ENCODE measurements at places on chromosomes 1 and 21.

DNA sequence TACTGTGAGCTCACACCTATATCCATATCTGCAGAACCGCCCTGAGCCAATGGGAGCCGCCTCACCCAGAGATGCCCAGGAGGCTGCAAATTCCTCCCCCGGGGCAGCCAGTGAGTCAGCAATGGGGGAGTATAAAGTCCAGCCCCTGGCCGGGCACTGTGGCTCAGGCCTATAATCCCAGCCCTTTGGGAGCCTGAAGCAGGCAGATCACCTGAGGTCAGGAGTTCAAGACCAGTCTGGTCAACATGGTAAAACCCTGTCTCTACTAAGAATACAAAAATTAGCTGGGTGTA lies 5.0 kb upstream of the CLCNKB start:
- no peak for DNase-seq

GRCh38 chr1:16076865-16077238 lies 3.4 kb upstream of the FAM131C start:
- no peak for DNase-seq

- DNase-seq, result no peak
These were observed 239.1 kb downstream of the OMA1 start for GRCh38 chr1:58307431-58307830.

DNA sequence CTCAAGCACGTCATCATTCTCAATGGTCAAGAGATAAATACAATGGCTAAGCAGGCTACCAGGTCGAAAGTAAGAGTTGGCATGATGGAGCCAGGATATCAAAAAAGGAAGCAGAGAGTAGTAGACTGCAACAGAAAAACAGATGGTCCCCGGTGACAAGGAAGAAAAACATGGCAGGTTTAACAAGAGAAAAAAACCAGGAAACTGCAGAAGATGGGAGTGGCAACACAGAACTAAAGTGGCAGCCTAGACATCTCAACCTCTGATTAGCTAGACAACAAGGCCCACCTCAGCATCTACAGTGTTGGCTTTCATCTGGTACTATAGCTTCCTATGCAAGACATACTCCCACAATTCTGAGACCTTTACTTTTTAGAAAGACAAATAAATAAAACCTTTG lies 3.1 kb downstream of the UBR4 start:
- DNase-seq, result no peak

DNA sequence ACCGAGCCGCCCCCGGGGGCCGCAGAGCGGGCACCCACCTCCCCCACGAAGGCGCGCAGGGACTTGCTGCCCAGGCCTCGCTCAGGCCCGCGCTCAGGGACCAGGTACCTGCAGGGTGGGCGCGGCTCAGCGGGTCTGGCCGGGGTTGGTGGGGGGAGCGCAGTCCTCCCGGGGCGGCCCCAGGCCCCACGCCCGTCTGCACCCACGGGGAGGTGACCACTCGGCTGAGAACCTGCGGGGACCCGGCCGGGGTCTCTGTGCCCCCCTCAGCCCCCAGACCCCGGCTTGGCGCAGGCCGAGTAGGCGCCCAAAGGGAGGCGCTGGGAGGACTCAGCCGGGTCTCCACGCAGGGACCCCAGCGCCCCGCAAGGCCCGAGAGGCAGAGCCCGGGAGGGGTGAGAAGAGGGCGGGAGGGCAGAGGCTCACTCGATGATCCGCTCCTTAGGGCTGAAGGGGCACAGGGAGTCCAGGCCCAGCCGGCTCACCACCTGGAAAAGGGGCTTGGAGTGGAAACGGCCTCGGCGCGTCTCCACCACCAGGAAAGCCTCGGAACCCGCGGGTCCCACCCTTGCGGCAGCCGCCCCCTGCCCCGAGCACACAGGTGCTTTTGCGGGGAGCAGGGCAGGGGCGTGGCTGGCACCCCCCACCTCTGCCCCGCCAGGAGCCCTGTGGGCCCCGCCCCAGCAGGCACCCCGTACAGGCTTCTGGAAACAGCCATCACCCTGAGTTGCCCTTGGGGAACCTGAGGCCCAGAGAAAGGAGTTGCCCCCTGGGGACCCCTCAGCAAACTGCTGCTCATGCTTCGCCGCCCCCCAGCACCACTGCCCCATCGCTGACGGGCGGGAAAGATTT lies 9.3 kb downstream of the FTCD start:
- DNase-seq, result no peak

DNA sequence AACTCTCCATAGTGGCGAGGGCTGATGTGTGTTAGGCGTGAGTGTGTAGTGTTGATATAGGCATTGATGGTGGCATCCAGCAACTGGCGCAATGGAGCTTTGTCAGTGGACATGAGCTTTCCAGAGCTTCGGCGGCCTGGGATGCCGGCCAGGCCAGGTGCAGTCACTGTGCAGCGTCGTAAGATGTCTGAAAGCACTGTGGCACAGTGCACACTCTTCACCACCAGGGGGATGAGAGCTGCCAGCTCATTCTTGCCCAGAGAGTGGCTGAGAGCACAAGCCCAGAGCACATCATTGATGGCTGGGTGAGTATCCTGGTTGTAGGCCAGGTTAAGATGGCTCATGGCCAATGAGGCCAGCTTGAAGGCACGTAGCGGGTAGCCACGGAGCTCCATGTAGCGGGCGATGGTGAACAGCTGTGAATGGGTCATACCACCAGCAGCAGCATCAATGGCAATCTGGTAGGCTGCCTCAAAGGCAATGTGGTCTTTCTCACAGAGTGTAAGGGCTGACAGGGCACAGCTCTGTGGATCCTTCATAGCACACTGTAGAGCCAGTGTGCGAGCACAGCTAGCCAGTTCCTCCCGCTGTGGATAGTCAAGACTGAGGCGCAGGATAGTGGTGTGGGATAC lies 6.7 kb downstream of the UROD start:
- DNase-seq, result no peak

DNA sequence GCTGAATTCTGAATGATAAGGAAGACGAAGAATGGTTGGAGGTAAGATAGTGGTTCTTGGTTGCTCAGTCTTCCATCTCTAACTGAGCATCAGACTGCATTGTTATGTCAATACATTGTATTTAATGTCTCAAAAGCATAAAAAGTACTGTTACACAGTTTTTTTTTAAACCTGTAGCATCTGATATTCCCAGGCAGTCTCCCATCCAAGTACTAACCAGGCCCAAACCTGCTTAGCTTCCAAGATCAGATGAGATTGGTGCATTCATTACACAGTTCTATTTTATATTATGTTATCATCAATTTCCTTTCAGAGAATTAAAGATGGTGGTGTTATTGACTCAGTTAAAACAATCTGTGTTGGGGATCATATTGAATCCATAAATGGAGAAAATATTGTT lies 48.9 kb downstream of the GIPC2 start:
- DNase-seq, result no peak

DNA sequence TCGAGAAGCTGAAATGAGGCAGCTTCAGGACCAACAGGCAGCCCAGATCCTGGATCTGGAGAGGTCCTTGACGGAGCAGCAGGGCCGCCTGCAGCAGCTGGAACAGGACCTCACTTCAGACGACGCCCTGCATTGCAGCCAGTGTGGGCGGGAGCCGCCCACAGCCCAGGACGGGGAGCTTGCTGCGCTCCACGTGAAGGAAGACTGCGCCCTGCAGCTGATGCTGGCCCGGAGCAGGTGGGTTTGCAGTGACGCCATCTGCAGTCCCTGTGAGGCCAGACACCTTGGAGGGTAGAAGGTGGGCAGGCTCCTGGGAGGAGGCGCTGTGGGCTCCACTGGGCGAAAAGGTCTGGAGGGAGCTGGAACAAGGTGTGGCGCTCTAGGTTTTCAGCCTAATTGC lies 39.7 kb downstream of the PCNT start:
- DNase-seq, result no peak

- DNase-seq, result no peak
These were observed 30.0 kb downstream of the ZNF697 start for GRCh38 chr1:119617751-119618691.

DNA sequence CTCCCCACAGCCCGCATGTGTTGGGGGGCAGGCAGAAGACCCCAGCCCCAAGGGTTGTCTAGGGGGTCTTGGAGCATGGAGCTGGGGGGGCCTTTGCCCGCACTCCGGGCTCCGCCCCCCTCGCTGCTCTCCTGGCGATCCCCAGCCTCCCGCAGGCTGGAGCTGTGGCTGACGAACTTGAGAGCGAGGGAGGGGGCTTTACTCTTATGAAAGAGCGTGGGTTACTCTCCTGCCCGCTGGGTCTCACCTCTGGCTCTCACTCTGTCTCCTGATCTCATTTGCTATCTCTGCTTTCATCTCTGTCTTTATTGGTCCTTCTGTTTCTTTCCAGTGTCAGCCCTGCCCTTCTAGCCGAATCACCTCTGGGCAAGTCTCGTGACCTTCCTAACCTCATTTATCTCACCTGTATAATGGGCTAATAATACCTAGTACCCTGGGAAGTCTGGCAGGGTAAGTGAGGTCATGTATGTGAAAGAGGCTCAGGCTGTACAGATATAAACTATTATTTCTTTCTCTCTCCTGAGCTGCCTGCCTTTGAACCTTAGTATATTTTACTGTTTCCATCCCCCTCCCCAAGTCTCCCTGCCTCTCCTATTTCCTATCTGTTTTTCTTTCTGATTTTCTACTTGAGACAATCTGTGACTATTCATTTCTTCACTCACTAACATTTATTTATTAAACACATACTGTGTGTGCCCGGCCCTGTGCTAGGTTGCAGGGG lies 731 bp downstream of the EFNA4 start:
- DNase-seq, result no peak

- no peak for DNase-seq
These were observed 24.9 kb downstream of the DIP2A start for GRCh38 chr21:46483300-46484295.

GRCh38 chr1:212641956-212642355 lies 33.4 kb downstream of the ATF3 start:
- no peak for DNase-seq

- DNase-seq, result no peak
These were observed 23.2 kb downstream of the KANK4 start for GRCh38 chr1:62295921-62296491.

DNA sequence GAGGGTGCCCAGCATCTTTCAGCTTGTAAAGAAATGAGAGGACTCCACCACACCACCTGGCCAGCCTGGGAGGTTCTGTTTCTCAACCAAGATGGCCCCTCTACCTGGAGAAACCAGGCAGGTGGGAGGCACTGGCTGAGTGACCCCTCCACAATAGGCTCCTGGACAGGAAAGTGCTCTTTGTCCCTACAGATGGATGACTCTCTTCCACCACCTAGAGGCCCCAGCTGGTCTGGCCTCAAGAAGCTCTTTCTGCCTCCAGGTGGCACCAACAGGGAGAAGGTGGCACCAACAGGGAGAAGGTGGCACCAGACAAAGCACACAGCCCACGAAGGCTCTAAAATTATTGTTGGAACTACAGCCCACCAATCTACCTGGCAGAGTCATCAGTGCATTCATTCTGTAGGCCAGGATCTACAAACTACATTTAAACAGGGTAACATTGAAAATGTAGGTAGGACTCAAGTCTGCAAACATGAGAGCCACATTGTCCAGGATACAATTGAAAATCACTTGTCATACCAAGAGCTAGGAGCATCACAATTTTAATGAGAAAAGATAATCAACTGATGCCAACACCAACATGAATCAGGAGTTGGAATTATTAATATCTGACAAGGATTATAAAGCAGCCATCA lies 14.4 kb downstream of the TMPRSS3 start:
- no peak for DNase-seq

- DNase-seq, result no peak
These were observed 156.2 kb downstream of the TGFBR3 start for GRCh38 chr1:91729621-91730358.

DNA sequence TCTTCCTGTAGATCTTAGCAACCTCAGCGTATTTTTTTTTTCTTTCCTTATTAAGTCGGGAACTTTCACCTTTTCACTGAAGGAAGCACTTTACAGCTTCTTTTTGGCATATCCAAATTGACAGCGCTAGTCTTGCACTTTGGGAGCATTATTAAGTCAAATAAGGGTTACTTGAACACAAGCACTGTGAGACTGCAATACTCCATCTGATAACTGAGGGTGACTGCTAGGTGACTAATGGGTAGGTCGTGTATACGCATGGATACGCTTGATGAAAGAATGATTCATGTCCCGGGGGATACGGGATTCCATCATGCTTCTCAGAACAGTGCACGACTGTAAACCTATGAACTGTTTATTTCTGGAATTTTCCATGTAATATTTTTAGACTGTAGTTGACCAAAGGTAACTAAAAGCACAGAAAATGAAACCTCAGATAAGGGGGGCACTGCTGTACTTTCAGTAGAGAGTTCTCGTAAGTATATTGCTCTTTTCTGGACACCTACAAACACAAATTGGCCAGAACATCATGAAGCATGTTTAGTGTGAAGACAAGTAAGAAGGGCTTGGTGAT lies 364.7 kb downstream of the SMYD3 start:
- no peak for DNase-seq

DNA sequence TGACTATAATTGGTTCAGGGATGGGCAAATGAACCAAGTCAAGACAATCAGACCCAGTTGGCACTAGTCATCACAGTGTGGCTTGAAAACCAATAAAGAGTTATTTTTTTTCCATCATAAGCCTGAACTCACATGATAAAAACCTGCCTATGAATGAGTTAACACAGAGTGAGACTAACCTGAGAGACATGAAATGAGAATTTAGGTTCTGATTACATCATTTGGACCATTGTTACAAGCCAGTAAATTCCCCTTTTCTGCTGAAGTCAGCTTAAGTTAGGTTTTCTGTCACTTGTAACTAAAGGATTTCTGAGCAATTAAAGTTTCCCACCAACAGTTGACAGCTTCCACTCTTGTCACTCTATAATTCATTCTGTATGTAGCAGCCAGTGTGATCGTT lies 9.6 kb upstream of the RSBN1 start:
- DNase-seq, result no peak

GRCh38 chr1:224433041-224433691 lies 1.4 kb downstream of the WDR26 start:
- DNase-seq, result no peak

DNA sequence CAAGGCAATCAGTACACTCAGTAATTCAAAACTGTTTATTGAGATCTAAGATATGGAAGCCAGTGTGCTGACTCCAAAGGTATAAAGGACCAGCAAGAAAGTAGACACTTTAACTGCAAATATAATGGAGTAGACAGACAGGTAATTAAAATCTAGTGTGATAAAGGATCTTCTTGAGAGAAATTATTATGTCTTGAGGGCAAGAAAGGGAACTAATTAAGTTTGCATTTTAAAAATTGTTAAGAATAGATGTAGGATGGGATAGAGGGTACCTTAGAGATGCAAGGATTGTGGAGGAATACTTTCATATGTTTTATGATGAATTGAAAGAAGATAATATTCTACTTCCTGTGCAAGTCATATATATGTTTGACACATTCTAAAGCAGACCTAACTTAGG lies 825.3 kb downstream of the LTN1 start:
- no peak for DNase-seq

DNA sequence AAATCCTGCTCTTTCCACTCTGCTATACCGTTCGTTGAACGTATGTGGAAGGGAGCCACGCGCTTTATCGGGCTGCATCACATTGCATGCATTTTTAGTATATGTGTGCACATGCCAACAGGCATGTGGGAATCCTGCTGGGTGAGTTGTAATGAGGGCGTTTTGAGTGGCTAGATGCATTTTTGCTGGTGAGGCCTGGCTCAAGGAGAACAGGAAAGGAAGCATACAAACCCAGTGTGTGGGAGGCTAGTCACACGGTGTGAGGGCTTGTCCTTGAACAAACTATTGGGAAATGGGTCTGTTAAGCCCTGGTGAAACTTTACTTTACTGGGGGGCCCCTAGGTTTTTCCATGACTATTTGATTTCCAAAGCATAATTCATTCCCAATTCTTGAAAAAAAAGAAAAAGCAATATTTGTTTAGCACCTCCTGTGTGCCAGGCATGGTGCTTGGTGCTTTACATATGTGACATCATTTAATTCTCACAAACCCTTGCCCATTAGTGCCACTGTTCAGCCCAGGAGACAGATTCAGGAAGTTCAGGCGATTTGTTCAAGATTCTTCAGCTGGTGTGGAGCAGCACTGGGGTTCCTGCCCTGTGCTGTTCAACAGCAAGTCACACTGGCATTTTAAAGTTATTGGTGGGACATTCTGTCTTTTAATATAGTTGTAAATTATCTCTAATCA lies 25.6 kb upstream of the JUN start:
- DNase-seq, result no peak
